ENCODE measurements at places on chromosomes 16 and 17.

DNA sequence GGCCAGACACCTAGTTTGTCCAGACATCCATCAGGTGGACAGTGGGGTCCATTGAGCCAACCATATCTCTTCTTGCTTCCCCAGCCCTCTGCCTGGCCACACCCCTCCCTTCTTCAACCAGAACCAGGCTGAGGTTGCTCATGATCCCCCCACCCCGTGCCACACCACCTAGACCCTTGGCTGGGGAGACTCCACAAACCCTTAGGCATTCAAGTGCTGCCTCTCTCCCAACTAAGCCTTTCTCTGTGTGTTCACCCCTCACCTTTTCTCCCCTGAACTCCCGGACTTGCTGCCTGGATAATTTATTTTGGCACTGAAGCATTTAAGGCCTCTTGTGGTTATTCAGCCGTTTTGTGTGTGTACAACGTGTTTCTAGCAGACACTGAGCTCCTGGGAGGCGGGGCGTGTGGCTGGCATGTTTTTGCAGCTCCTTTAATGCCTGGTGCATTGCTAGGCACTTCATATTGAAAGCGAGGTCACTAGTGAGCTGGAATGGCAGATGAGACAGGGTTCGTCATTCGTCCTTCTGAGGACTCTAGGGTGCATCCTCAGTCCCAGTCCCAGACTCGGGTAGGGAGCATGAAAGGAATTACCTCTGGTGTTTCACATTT is 28.7 kb downstream of the CACNA1G start:
- no peak for DNase-seq

DNA sequence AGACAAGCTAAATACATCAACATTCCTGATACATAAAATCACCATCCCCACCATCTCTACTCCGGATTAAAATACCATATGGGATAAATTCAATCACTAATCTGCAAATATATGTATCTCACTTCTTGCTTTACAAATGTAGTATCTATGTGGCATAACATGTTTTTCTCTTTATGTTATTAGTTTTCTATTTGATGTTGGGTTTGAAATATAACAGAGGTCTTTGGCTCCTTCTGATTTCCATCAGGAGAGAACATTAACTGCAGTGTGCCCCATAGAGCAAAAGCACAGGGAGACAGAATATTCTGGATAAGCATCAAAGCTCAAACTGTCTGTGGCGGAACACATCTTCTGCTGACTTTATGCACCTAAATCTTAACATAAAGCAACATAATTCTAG is 547.2 kb upstream of the CDH8 start:
- DNase-seq = no peak

DNA sequence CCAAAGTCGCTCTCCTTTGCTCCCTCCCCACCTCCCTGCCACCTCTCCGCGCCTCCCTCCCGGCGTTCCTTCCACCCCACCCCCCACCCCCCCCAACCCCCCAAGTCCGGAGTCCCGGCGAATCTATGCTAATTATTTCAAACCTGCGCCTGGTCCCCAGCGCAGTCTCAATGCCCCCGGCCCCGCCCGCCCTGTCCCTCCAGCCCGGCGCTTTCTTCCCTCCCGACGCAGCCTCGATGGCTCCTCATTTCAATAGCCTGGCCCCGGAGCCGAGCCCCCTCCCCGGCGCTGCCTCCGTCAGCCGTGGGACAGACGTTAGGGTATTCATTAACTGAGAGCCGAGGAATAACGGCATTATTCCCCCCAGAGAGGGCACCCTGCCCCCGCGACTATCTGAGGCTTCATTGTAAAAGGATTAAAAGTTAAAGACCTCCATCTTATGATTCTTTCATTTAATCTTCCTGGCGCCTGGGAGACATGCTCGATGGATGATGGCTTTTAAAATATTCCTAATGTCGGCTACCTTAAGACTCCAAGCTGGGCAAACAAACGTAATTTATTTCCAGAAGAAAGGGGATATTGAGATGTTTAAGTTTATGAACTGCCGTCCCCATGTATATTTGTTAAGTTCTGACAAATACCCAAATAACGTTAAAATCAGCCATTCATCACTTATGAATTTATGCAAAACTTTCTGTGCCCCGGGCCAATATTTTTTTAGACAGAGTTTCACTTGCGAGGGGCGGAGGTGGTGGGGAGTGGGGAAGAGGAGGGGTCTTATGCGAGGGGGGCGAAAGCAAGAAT is 3.4 kb downstream of the NOG start:
- no peak for DNase-seq

- DNase-seq = no peak
Measured at GRCh38 chr16:28276301-28276700, 16.0 kb upstream of the SBK1 start.

DNA sequence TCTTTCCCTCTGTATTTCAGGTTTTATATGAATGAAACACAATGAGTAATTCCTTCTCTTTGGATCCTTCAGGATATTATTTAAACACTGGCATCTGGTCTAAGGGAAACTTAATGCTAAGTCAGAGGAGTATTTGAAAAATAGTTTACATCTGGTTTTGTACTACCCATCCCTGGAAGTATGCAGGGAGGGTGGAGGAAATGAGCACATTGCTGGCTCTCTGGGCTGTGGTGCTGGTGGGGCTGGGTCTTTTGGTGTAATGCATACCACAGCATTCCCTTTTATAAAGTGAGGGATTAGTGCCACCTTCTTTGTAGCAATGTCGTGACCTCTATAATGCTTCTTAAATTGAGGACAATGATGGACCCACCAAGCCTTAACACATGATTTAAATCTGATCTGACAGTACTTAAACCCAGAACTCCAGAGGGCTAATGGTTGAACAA is 105.5 kb upstream of the AXIN2 start:
- DNase-seq = no peak

- no peak for DNase-seq
Measured at GRCh38 chr16:75387951-75388350, 45.4 kb downstream of the CFDP1 start.

DNA sequence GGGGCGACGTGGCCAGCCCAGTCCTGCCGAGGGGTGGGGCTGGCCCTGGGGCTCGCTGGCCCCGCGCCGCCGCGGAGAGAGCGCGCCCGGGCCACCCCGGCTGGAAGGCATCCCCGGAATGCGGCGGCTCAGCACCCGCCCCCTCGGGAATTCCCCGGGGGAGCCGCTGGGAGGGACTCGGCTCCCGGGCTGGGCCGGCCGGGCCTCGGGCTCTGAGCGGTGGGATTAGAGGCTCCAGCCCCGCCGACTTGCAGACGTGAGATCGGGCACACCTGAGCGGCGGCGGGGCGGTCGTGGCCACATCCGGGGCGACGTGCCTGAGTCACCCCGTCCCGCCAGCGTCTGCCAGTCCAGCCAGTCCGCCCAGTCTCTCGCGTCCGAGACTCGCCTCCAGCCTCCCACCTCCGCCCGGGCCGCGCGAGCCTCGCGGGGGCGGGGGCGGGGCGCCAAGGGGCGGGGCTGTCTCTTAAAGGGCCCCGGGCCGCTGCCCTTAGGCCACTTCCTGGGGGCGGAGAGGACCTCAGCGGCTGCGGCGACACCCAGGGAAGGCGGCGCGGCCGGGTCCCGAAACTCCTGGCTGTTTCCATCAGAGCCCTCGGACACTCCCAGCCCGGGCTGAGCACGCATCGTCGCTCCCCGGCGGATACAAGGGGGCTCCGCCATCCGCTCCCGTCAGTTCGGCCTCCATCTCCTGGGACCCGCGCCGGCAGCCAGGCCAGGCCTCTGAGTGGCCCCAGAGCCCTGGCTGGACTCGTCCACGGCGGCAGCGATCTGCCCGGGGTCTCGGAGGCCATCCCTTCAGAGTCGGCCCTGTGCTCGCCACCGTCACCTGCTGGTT is at the start of gene KCTD11:
Gene KCTD11, plus strand, starts transcription at position 498 of the 838 bp plus-strand sequence.
- no peak for DNase-seq

- peak; percentile 35 for DNase-seq
Measured at GRCh38 chr17:2929881-2930533, 133.4 kb downstream of the OR1D5 start.

DNA sequence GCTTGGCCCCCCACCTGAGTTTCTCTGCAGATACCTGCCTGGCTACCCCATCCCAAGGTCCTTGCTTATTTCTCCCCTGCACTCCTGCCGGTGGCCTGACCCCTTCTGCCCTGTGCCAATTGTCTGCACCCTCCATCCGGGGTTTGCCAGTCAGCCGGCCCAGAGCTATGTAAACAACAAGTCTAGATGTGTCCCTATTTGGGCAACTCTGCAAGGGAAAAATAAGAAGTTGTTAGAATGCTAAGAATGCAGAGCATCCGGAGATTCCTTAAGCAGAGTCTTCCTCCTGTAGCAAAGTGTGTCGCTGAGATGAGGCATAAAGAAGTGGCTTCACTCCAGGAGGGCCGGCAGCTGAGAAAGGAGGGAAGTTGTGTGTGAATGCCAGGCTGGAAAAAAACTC is 46.6 kb downstream of the RGS9 start:
- no peak for DNase-seq

- no peak for DNase-seq
Measured at GRCh38 chr17:17763734-17764133, 73.1 kb downstream of the SREBF1 start.

GRCh38 chr17:81681672-81682071 is 1.9 kb downstream of the ARL16 start:
- DNase-seq = no peak

GRCh38 chr16:70320121-70320520 is 21.1 kb downstream of the DDX19B start:
- no peak for DNase-seq

- DNase-seq = no peak
Measured at GRCh38 chr17:34622862-34623623, 43.7 kb downstream of the TMEM132E start.

DNA sequence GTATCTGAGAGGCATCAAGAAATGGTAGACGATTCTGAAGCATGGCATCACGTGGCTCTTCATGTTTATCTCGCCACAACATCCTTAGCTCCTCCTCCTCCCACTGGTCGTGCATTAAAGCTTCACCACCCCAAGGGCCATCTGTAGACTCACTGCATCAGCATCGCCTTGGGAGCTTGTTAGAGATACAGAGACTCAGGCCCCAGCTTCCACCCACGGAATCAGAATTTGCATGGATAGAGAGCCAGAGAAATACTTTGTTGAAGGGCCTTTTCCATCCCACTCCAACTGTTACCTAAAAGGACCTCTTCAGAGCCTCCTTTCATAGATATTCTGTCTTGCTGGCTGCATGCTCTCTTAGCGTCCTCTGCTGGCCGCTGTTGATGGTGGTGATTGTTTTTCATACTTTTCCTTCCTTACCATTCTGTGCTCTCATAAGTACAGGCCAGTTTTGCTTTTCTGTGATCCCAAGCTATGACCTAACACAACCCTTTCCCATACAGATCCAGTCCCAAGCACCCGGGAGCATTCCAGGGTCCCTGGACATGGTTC is 1049.4 kb upstream of the EEF2KMT start:
- DNase-seq = no peak

GRCh38 chr17:78883089-78883532 is 19.9 kb downstream of the CEP295NL start:
- DNase-seq = no peak

- DNase-seq = no peak
Measured at GRCh38 chr17:66638707-66639479, 196.0 kb upstream of the CACNG5 start.

GRCh38 chr16:48605518-48606110 is 4.4 kb downstream of the N4BP1 start:
- no peak for DNase-seq

DNA sequence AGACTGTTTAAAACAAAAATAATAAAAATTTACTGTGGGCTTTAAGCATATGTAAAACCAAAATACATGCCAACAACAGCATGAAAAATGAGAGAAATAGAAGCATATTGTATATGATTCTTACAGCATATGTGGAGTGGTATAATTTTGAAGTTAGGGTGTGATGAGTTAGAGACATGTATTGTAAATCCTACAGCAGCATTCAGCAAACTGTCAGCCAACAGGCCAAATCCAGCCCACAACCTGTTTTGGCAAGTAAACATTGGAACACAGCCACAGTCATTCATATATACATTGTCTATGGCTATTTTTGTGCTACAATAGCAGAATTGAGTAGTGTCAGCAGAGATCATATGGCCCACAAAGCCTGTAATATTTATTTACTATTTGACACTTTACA is 42.3 kb downstream of the ZNF18 start:
- DNase-seq = no peak

DNA sequence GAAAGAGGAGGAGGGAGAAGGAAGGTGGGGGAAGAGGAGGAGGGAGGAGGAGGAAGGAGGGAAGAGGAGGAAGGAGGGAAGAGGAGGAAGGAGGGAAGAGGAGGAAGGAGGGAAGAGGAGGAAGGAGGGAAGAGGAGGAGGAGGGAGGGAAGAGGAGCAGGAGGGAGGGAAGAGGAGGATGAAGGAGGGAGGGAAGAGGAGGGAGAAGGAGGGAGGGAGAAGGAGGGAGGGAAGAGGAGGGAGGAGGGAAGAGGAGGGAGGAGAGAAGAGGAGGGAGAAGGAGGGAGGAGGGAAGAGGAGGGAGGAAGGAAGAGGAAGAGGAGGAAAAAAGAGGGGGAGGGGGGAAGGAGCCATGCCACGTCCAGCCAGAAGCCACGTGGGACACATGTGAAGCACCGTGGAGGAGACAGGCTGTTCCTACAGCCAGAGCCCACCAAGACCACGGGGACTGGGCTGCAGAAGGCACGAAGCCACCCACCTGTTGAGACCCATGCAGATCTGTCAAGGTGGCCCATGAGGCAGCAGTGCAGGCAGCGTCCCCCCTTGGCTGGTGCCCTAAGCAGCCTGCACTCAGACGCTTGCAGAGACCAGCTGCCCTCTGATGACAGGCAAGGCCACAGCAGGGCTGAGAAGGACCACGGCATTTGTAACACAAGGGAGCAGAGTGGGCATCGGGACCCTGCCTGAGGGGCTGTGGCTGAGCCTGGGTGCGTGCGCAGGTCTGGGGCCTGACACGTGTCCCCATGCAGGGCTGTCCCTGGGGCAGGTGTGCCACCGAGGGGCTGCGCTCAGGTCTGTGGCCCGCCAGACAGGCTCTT is 10.3 kb downstream of the NDUFAF8 start:
- no peak for DNase-seq

DNA sequence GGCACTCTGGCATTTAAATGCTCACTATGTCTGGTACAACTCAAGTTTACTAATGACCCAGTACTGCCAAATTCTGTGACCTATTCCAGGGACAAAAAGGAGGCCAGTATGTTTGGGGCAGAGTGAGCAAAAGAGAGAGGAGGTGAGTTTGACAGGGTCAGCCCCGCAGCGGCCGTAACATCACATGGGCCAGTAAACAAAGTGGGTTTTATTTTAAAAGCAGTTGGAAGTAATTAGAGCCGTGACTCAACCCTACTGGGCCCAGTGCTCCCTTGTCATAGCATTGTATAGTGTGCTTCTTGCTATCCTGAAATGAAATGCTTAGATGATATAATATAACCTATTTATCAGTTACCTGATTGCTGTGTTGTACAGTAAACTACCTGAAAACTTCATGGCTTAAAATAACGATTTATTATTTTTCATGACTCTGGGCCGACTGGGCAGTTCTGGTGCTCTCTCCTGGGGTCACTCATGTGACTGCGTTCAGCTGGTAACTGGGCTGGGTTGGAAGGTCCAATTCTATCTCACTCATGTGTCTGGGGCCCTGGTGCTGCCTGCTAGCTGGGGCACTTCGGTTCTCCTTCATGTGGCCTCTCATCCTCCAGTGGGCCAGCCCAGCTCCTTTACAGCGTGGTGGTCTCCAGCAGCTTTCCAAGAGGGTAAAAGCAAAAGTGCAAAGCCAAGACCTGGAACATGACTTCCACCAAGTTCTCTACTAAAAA is 27.4 kb downstream of the IQCK start:
- DNase-seq = no peak

All from KBM-7 (cell line).